ENCODE measurements at places on chromosomes 4 and X. TPM values are rescaled to one million over a fixed set of nuclear protein-coding genes. Genes with fewer than 3 reads are reported as not detected.

SMIM31 gene
- not detected for total RNA-seq

RNF128 gene
- not detected for total RNA-seq

CT45A1 gene
- not detected for total RNA-seq

HSFX4 gene
- not detected for total RNA-seq

CT45A10 gene
- not detected for total RNA-seq

AMTN gene
- not detected for total RNA-seq

ACE2 gene
- total RNA-seq = not detected

KIF4A gene
- total RNA-seq = 0.15 TPM

RTL9 gene
- not detected for total RNA-seq

- no peak for DNase-seq
These were observed 233.9 kb upstream of the CXXC4 start for GRCh38 chr4:104728380-104729122.

- no peak for DNase-seq
These were observed 67.2 kb downstream of the DCAF12L1 start for GRCh38 chrX:126485409-126485808.

DNA sequence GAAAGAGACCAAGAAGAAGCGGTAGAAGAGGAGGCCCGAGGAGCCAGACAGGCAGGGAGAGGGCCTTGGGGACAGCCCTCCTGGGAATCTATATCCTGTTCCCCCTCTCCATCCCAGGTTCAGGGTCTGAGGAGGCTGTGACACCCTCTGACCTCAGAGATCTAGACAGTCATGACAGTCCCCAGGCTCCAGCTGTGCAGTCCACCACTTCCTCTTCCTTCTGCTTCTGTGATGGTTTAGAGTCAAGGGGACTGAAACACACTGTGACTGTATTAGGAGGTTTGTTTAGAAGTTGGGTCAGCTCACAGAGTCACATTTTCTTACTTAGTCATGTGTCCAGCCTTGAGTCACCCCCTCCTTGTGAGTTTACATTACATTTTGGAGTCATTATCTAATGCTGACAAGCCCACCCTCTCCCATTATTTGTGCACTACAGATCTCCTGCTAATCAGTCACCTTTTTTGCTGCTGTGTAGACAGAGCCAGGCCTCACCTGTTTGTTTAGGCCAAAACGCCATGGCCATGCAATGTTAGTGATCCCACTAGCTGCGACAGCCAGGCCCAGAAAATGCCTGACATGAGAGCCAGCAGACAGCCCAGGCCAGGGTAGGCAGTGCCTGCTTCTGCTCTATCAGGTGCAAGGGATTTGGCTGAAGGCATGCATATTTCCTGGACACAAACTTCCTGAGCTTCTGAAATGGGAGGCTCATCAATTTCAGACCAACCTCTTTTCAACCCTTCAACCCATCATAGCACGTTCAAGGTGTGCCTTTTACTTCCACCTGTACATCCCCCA lies 26.0 kb downstream of the MANBA start:
- DNase-seq = no peak

DNA sequence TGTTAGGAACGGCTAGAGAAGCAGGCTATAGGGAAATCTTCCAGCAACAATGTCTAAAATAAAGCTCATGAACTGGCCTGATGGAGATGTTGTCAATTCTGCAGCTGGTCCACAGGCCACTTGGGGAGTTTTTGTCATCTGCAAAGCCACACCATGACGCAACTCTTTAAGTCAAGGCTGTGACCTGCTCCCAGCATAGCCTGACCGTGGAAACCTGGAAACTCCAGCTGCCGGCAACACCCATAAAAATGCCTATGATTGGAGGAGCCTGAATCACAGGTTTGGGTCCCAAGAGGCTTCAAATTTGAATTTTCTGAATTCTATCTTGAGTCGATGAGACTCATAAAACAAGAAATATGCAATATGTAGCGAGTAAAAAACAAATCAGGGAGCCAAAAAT lies 969.2 kb upstream of the PRKX start:
- DNase-seq = no peak

- DNase-seq = no peak
These were observed 1.1 kb downstream of the RNF150 start for GRCh38 chr4:141132072-141132708.

All from T-cell (primary cell).